ENCODE measurements at places on chromosomes 5 and 9. TPM values are rescaled to one million over a fixed set of nuclear protein-coding genes. Genes with fewer than 3 reads are reported as not detected.

- no peak for DNase-seq
These were observed 64.9 kb upstream of the STK32A start for GRCh38 chr5:147169901-147170300.

- peak; percentile 53 for DNase-seq
These were observed 92.5 kb upstream of the DNAH5 start for GRCh38 chr5:14036947-14037346.

GRCh38 chr9:70830618-70831017, 290.8 kb downstream of the TRPM3 start:
- no peak for DNase-seq

GRCh38 chr5:53994148-53994547, 316.2 kb downstream of the ARL15 start:
- no peak for DNase-seq

DNA sequence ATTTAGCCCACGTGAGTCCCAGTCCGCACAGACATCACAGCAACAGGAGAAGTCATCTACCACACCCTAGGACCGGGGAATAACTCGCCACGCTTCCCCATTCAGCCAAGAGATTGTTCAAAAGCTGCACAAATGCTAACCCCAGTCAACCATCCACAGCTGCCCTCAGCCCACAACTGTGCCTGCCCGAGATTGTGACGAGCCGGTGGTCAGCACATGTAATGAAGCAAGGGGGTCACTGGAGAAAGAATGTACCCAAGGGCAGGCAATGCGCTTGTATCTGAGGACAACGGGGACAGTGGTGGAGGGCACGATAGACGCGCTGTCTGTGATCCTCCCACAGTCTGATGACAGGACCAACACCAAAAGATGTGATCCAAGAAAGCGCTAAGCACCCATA, 67.8 kb downstream of the COL23A1 start:
- DNase-seq = no peak

- DNase-seq = peak; percentile 28
These were observed 514.2 kb downstream of the RAB3C start for GRCh38 chr5:59097116-59097515.

- peak; percentile 14 for DNase-seq
These were observed 234.2 kb upstream of the MEF2C start for GRCh38 chr5:89117124-89117644.

GRCh38 chr9:129698254-129698757, 32.9 kb downstream of the PRRX2 start:
- no peak for DNase-seq

Gene GPR21
- not detected for total RNA-seq

Gene KIF24
- 11.5 TPM for total RNA-seq
